ENCODE measurements at places on chromosomes 6 and 20.

GRCh38 chr6:157690441-157691210, 132.4 kb upstream of the SNX9 start:
- no peak for DNase-seq

- DNase-seq, result no peak
Observed at GRCh38 chr6:7201444-7201731, 93.6 kb downstream of the RREB1 start.

DNA sequence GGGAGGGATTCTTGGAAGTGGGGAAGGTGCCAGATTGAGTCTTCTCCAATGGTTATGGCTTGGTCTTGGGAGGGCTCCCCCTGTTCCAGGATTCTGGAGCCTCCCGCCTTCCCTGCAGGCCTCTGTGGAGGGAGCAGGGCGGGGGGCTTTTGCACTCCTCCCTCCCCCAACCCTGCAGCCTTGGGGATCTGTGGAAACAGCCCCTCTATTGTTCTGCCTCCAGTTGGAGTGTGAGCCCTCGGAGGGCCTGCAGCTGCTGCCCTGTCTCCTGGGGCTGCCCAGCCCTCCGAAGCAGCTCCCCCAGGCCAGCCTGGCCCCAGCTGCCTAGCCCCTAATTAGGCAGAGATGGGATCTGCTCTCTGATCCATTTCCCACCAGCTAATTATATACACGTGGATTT, 14.7 kb downstream of the FAM110A start:
- no peak for DNase-seq

DNA sequence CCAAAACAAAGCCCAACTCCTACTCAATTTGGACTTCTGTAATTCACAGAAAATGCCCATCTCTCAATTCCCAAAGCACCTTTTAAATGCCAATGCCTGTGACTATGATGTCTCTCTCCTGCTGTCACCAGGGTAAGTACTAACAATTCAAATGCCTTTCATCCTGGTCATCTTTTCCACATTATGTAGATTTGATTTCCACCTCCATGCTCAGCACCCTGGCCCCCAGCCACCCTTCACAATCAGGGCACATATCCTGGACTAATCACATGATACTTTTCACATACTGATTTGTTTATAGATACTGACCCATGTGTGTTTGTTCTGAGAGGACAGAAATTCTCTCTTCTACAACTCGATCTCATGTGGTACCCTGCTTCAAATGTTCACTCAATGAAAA, 236.3 kb downstream of the PTPRK start:
- DNase-seq, result no peak

GRCh38 chr20:41577129-41578009, 40.8 kb downstream of the CHD6 start:
- DNase-seq, result no peak

DNA sequence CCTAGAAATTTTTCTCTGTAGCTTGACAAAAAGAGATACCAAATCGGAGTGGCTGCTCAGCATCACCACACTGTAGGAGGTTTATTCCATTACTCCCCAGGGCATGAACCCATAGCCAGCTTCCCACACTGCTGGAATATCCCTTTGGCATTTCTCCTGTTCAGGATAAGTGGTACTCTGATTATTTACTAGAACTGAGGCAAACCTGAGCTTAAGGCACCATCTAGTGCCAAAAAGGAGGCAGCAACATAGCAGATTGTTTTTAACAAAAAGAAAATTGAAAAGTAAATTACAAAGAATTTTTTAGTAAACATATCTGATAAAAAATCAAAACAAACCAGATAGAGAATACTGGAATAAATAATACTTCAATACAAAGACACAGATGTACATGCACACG, 181.7 kb downstream of the WDR27 start:
- no peak for DNase-seq

DNA sequence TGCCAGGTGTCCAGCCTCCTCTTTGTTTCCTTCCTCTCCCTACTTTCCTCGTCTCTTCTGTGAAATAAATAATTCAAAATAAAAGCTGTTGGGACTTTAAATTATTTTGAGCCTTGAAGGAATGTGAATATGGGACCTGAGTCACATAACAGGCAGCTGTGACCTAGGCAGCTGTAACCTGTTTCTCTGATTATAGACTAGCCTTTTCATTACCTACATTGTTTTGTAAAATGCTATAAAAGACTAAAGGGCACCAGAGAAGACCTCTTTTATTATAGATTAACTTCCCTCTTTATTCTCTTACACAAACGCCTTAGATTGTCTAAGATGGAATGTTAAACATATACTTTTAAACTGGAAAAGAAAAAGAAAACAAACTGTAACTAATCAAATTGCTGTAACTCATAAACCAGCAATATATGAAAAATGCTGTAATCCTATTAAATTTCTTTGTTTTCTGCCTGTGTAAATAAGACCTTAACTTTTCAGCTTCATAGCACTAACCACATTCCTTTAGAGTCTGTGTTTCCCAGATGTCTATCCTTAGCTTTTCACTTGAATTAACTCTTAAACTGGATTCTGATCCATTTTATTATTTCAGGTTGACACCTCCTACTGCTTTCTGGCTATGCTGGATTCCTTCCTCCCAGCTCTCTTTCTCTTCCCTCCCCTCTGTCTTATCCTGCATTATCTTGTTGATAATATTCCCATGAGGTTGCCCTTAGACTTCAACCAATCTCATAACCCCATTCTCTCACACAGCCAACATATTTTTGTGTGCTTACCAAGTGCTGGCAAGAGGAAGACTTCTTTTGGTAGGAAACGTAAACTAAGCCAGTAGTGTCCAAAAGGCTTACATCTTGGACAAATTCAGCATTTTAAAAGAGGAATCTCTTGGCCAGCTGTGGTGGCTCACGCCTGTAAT, 69.2 kb downstream of the TPD52L1 start:
- DNase-seq, result no peak

- peak; percentile 24 for DNase-seq
Observed at GRCh38 chr20:46823271-46823751, 71.3 kb upstream of the EYA2 start.

DNA sequence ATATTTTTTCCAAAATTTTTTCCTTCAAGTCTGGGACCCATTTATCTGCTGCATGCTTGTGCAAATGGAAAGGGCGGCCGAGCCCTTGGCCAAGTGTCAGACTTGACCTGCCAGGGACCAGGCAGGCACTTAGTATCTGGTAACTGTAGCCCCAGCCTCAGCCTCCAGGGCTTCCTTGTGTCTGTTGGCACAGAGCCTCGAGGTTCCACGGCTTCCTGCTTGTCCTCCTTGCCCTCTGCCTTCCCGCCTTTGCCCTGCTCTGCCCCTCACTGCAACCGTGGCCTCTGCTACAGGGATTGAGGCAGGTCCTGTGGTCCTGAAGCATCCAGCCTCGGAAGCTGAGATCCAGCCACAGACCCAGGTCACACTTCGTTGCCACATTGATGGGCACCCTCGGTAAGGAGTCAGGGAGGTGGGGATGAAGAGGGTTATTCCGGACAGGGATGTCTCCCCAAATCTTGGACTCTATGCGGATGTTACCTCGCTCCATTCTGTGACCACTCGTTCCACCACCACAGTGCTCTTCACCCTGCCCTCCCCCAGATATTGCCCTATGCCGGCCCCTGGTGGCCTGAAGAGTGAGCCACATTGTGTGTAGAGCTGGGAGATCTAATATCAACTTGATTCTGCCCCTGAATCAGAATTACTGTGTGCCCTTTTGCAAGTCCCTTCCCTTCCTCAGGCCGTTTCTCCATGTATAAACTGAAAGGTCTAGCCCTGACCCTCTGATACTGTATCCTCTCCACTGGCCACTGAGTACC, 41.5 kb upstream of the SRF start:
- DNase-seq, result no peak

GRCh38 chr6:155107432-155108069, 112.4 kb downstream of the TIAM2 start:
- no peak for DNase-seq

DNA sequence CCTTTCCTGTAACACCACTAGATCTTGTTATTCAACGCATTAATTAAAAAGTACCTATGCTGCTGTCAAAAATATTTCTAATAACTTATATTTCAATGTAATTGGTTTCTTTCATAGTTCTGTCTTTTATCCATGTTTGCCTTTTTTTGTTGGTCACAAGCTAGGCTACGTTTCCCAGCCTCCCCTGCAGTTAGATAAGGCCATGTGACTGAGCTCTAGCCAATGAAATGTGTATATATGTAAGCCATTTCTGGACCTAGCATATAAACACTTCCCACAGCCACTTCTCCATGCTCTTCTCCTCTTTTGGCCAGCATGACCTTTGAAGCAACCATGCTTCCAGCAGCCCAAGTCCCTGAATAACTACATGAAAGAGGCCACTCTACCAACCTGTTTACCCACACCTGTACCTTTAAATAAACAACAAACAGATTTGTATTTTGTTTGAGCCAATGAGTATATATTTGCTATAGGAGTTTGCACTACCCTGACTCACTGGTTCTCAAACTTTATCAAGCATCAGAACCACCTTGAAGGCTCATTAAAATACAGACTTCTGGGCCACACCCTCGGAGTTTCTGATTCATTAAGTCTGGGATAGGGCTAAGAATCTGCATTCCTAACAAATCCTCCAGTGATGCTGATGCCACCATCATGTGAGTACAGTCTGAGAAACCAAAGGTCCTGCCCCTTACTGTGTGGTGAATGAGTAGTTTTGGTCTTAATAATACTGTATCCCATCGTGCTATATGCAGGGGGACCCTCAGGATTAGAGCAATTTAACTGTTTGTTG, 45.6 kb upstream of the BEND6 start:
- DNase-seq, result no peak

- DNase-seq, result no peak
Observed at GRCh38 chr6:85240787-85241385, 209.0 kb upstream of the NT5E start.

GRCh38 chr6:4840169-4840568, 64.0 kb downstream of the CDYL start:
- DNase-seq, result no peak

DNA sequence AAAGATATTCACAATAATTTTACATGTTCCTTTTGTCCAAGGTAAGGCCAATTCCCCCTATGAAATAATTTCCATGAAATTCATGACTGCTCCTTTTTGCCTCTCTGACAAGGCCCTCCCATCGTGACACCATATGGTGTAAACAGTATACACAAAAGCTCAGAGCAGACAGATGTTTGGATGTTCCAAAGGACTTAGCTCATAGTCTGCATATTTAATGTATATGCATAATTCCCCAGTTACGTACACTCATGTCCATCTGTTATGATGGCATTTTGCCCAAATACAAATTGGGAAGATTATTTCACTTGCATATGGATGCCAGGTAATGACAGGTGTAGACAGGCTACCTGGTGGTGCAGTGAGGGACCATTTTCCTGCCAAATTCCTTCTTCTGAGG, 376.5 kb downstream of the KHDRBS2 start:
- no peak for DNase-seq

- DNase-seq, result no peak
Observed at GRCh38 chr6:151142676-151143075, 97.1 kb upstream of the AKAP12 start.

DNA sequence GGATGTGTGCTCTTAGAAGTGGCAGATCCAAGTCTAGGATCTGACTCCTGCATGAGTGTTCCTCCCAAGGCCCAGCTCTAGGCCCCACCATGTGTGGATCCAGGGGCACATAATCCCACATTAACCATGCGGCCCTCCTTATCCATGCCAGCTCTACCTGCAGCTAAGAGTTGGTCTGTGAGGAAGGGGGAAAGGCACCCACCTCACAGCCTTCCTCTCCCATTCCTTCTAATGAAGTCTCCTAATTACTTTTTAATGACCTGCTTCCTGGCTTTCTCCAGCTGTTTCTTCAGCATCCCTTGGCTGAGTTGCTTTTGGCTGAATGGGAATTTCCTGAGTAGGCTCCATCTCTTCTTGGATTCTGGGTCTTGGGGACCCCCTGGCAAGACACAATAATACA, 52.2 kb downstream of the NPEPL1 start:
- no peak for DNase-seq

DNA sequence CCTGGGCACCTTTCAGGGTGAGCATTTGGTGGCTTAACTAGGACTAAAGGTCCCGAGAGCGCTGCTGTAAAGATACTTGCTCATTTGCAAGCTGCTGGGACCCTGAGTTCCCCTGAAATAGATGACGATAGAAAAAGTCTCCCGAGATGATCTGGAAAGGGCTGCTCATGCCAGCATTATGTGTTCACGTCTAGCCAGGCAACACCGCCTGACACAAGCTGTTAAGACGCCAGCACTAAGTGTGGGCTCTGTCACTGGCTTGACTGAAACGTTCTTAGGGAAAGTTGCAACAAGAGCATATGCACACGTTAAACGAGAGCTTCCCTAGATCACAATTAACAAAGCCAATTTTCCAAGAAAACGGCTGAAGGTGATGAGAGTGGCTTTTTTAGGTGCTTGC, 113.7 kb downstream of the SLC23A2 start:
- DNase-seq, result no peak

- DNase-seq, result no peak
Observed at GRCh38 chr6:5095236-5095635, 10.1 kb downstream of the PPP1R3G start.

- DNase-seq, result no peak
Observed at GRCh38 chr20:53899351-53900167, 170.8 kb downstream of the BCAS1 start.

- DNase-seq, result no peak
Observed at GRCh38 chr6:107330168-107330567, 129.2 kb downstream of the PDSS2 start.

GRCh38 chr6:44932651-44933091, 395.5 kb upstream of the RUNX2 start:
- DNase-seq, result no peak

DNA sequence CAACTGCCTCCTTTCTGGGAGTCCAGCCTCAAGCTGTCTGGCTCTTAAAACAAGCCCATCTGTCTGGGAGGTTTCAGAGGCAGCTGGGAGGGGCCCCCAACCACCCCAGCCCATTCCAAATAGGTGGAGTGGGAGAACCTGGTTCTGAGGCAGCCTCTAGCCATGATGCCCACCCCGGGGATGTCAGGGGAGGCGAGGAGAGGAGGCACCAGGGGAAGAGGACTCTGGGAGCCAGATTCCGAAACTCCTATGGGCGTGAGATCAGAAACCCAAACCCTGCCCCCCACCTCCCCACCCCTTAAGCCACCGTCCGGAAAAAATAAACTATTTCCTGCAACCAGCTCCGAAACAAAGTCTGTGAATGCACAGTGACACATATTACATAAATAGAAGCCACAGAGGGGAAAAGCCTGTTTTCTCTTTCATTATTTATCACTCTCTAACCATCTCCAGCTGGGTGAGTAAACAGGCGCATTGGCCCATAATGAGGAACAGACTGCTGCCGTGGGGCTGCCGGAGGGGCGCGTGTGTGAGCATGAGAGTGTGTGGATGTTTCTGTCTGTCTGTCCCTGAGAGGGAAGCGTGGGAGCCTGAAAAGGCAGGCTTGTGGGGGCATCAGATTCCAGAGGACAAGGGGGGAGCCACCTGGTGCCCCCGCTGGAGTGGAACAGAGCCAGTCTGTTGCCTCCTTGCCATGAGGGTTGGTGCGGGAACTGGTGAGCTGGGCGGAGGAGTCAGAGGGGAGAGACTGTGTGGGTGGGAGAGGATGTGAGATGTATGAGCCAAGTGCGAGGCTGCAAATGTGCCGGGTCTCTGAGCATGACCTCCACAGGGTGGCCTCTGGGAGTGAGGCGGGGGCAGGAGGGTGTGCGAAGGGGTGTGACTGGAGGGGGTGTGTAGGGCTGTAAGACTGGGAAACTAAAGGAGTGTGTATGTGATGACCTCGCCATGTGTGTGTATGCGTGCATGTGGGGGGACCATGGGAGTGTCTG, 14.3 kb upstream of the FOXP4 start:
- no peak for DNase-seq

GRCh38 chr6:16523606-16524379, 237.5 kb downstream of the ATXN1 start:
- DNase-seq, result no peak

- DNase-seq, result no peak
Observed at GRCh38 chr20:60754856-60755255, 497.2 kb upstream of the CDH4 start.

- no peak for DNase-seq
Observed at GRCh38 chr6:121563286-121563685, 127.8 kb downstream of the GJA1 start.
